ENCODE measurements at places on chromosomes 13 and 19.

GRCh38 chr13:41969072-41969471 is 8.2 kb upstream of the VWA8 start:
- no peak for DNase-seq

DNA sequence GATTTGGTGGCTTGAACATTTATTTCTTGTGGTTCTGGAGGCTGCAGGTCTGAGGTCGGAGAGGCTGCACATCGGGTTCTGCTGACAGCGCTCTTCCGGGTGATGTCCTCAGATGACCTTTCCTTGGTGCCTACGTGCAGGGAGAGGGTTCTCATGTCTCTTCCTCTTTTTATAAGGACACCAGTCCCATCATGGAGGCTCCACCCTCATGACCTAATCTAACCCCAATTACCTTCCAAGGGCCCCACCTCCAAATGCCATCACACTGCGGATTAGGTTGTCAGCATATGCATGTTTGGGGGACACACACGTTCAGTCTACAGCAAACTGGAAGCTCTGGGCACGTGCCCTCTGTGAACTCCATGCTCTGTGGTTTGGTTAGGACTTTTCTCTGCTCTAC is 338.6 kb downstream of the FGF9 start:
- DNase-seq: no peak

DNA sequence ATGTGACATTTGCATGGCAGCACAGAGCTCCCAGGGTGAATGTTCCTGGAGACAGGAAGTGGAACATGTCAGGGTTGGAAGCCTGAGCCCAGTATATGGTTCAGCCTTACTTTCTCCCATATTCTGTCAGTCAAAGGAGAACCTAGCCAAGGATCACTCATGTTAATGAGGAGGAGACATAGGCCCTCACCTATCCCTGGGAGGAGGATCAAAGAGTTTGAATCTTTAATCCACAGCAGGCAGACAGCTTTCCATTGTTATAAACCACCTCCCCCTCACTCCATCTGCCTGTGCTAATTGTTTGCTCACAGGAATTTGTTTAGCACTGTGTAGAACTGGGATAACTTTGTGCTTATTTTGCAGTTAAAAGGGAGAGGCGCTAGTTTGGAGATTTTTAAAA is 1069.1 kb downstream of the EFNB2 start:
- DNase-seq: no peak

- DNase-seq: no peak
Observed at GRCh38 chr13:73732350-73732749, 401.9 kb downstream of the KLF12 start.

GRCh38 chr19:41810301-41810700 is 13.9 kb downstream of the CEACAM3 start:
- no peak for DNase-seq

- no peak for DNase-seq
Observed at GRCh38 chr13:82356667-82357410, 1525.4 kb downstream of the SLITRK1 start.

DNA sequence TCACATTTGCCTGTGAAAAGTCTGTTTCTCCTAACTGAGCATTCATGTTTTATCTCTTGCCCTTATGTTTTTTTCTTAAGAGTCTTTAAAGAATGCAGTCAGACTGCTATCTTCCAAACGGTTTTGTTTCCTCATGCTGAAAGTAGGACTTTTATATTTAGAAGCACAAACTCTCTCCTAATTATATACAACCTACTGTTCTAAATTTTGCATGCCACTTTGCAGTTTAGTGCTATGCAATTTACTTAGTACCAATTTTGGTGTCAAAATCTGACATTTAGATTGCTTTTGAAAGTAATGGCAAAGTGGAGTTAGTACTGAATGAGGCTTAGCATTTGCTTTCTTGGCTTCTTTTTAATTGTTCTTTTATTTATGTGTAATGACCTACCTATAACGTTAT is 55.1 kb upstream of the PCDH20 start:
- DNase-seq: no peak

DNA sequence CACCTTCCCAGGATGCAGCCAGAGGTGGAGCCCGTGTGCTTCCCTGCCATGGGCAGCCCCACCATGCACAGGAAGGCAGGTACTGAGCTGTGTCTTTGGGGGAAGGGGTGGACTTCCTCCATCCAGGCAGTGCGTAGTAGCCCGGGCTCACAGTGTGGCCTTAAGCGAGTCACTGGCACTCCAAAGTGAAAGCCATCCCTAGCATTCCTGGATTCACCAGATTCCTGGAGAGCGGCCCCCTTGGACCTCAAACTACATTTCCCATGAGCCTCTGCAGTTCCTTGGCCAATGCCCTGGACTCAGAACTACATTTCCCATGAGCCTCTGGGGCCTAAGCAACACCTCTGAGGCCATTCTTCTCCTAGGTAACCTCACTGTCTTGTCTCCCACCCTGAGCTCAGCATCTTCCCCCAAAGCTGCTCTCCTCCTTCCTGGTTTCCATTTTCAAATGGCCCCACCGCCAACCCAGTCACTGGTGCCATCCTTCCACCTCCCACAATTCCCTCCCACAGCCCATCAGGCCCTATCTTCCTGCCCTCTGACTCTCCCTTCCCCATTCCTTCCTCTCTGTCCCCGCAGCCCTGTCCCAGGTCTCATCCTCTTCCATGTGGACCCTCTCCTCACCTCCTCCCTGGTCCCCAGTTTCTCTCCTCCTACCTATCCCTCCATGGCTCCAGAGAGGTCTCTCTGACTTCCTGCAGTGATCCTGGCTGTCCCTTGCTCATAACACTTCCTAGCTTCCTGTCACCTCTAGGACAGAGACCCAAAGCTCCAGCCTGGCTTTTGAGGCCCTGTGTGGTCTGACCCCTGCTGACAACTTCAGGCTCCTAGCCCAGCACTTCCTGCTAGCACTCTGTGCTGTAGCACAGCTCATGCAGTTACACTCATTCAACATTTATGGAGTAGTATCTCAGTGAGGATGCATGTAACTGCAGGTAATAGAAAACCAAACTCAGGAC is at the start of gene C19orf81:
TSS of gene C19orf81 (plus strand) at position 13 of the 959 bp plus-strand sequence. CDS start at position 13, 0 bp downstream.
- no peak for DNase-seq

DNA sequence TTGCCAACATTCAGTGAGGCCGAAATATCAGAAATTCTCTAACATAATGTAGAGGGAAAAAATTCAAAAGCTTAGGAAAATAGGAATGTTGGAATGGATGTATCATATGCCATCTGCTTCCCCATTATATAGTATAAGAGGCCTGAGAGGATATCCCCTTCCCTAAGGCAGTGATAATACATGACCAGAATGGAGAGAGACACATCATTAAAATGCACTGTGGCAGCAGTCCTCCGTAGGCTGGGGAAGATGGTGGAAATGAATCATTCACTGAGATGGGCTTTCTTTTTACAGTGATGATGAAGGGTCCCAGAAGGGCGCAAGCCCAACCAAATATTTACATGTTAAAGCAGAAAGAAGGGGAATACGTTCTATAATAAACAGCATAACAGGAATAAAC is 799.1 kb upstream of the SPRY2 start:
- no peak for DNase-seq

DNA sequence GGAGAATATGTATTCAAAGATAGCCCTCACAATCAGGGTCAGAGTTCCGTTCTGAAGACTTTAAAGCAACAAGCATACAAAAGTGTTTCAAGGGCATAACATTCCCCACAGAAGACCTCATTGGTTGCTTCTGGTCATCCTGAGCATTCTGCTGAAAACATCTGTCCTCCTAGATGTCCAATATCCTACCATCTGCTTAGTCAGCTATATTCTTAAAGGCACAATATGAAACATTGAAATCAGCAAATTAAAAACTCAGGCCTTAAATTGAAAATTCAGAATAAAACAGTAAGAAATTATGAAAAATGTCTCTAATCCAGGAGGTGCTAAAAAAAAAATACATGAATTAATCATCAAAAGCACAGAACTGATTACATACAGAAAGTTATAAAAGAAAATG is 1491.2 kb upstream of the PRR20A start:
- DNase-seq: no peak

DNA sequence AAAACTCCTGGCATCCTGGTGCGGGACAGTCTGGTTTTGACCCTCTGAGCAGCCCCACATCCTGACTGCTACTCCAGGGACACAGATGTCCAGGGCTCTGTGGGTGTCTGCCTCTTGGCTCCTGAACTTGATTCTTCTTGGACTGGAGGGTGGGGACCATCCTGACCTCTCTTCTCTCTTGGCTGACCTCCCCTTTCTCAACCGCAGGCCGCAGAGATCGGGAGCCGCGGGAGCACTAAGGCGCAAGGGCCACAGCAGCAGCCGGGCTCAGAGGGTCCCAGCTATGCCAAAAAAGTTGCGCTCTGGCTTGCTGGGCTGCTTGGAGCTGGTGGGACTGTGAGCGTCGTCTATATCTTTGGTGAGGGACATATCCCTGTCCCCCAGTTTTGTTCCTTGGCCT is 1.0 kb downstream of the TIMM50 start:
- no peak for DNase-seq
